Hematopoietic multipotent progenitor cell treated with erythropoietin and hydrocortisone succinate and interleukin-3 and kit ligand, for 6 days (in vitro differentiated cells): ENCODE measurements at places on chromosomes 4 and X.

DNA sequence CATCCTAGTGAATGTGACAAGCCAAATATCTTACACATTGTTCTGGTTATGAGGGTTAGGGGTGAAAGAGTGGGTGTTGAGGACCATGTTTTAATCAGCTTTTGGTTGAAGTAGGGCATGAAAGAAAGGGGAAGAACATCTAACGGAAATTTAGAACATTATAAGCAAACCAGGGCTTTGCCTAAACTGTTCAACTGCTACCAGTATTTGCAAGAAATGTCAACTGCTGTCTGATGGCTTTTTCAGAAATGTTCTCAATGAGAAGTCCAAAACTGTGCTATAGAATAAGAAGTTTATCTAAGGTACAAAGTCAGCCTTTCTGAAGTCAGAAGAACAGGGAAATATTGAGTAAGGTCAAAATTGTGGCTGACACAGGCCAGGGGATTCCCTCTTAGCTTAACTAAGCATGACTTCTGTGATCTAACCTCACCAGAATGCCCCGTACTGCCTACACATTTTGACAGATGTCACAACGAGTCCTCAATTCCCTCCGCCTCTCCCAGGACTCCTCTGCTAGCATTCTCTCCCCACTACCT, 67.1 kb downstream of the DTHD1 start:
- no peak for DNase-seq

DNA sequence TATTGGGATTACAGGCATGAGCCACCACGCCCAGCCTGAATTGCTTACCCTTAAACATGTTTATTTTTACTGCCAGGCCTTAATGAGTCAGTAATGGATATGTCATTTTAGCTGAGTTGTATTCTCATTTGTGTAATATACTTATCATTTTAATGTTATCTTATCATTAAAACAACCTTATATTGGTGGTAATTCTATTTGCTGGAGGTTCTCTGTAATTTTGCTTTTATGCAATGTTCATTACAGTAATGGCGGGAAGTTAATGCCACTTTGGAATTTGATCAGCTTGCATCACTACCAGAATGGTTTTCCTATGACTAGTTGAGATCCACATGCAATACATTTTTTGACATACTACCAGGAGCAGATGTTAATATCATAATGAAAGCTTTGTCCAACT, 6.3 kb upstream of the PGAM4 start:
- DNase-seq = no peak

DNA sequence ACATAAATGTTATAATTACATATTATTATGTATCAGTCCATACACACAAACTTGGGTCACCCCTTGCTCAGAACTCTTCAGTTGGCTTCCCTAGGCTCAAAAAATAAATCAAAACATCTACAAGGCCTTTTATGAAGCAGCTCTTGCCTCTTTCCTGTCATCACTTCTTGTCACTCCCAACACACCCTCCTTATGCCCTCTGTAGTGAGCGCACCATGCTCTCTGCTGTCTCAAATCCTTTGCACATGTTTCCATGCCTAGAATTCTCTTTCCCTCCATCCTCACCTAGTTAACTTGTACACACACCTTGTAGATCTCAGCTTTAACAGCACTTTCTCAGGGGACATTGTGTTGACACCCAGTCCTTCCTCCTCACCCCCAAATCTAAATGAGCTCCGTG, 53.0 kb downstream of the ATP8A1 start:
- DNase-seq = no peak

- DNase-seq = no peak
Observed at GRCh38 chr4:92497141-92497540, 193.4 kb downstream of the GRID2 start.

DNA sequence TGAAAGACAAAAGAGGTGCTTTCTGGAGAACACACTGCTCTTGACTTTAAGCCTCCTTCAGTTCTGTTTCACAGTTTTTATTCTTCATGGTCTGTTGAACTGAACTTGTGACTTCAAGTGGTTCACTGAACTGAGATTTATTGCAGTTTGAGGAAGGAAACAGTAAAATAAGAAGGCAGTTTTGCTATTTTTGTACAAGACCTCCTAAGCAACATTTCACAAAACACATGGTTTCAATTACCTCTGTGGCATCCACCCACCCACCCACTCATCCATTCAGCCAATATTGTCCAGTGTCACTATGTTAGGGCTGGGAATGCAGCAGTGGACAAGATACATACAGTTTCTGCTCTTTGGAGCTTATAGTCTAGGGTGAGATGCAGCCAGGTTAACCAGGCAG, 131.3 kb downstream of the IL1RAPL2 start:
- no peak for DNase-seq

GRCh38 chrX:43809463-43809862, 72.8 kb downstream of the MAOB start:
- DNase-seq = no peak

GRCh38 chrX:43702079-43702524, 46.0 kb downstream of the MAOA start:
- DNase-seq = no peak

- DNase-seq = no peak
Observed at GRCh38 chr4:110275871-110276270, 77.5 kb upstream of the ELOVL6 start.

- DNase-seq = no peak
Observed at GRCh38 chr4:53899586-53900270, 164.7 kb downstream of the CHIC2 start.

- no peak for DNase-seq
Observed at GRCh38 chr4:110292994-110293744, 94.8 kb upstream of the ELOVL6 start.

GRCh38 chr4:74260036-74260435, 48.2 kb upstream of the EPGN start:
- DNase-seq = no peak

DNA sequence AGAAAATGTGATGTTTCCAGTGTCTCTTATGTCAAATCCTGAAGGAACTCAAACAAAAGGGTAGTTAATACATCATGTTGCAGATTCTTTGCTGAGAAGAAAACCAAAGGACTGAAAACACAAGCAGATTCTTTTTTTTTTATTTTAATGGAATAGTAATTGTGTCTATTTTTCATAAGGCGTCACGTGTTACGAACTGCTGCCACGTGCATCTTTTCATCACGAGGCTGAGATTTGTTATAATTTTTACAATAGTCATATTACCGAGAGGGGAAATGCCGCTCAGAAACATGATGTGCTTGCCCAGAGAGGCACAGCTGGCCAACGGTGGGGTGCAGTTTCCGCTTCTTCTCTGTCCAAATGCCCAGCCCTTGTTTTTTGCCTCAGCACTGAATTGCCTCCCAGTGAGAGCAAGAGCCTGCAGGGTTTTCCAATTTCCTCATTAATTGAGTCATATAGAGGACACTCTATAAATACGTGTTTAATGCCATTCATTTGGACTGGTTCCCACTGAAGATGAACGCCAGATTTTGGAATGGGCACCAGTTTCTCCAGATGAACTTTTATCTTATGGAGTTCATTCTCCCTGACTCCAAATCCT, 225.3 kb downstream of the STK32B start:
- DNase-seq = no peak
